ENCODE measurements at places on chromosomes 3 and 15. TPM values are rescaled to one million over a fixed set of nuclear protein-coding genes. Genes with fewer than 3 reads are reported as not detected.

DNA sequence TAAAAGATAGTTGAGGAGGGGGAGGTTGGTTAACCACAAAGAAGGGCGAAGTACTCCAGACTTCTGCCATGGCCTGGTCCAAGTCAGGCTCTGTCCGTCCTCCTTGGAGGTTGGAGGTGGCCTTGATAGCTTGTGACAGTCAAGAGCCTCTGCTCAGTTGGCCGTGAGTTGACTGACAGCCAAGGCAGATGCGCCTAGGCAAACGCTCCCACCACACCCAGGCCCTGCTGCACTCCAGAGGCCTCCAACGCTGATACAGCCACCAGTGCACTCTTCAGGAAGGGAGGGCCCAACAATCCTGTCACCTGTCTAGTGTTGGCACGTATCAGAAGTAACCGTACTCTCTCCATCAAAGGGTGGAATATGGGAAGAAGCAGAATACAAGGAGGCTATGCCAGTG is 9.3 kb downstream of the RBPMS2 start:
- H3K4me3 ChIP-seq: no peak overlapping the region
- H3K27ac ChIP-seq: no peak overlapping the region
- no peaks in the 10 kb centered on the region for H3K36me3 ChIP-seq
- no peaks in the 10 kb centered on the region for H3K4me1 ChIP-seq
- no peaks in the 10 kb centered on the region for H3K27me3 ChIP-seq
- DNase-seq: no peak

LSM3 gene
- 20.9 TPM for total RNA-seq

DNA sequence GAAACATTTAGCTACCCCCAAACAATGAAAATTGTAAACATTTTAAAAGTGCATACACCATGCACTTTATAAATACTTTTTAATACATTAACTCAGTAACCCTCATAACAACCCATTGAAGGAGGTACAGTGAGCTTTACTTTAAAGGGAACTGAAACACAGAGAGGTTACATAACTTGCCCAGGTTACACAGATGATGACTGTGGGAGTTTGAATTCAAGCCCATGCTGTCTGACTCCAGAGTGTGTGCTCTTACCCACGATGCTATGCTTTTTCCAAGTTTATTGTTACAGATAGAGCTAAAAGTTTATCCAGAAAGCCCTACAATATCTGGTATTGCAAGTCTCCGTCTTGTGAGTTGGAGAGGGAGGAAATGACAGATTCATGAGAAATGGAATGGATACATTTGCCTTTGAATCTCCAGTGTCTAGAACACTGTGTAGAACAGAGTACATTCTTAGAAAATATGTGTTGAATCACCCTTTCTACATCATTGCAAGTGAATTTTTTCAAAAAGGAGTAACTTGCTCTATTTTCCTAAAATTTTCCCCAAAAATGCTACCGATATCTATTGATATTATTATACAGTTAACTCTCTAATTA is 428.3 kb downstream of the NAALADL2 start:
- no peak overlapping the region for H3K4me3 ChIP-seq
- no peak overlapping the region for H3K27ac ChIP-seq
- H3K4me1 ChIP-seq: no peaks in the 10 kb centered on the region
- DNase-seq: no peak
- H3K27me3 ChIP-seq: no peaks in the 10 kb centered on the region
- no peaks in the 10 kb centered on the region for H3K36me3 ChIP-seq

- H3K27me3 ChIP-seq: no peaks in the 10 kb centered on the region
- H3K4me3 ChIP-seq: no peak overlapping the region
- H3K36me3 ChIP-seq: no peaks in the 10 kb centered on the region
- H3K4me1 ChIP-seq: peaks cover 12% of the 10 kb centered on the region
- no peak overlapping the region for H3K27ac ChIP-seq
- no peak for DNase-seq
These were observed 78.4 kb upstream of the OSTN start for GRCh38 chr3:191120447-191121298.

DNA sequence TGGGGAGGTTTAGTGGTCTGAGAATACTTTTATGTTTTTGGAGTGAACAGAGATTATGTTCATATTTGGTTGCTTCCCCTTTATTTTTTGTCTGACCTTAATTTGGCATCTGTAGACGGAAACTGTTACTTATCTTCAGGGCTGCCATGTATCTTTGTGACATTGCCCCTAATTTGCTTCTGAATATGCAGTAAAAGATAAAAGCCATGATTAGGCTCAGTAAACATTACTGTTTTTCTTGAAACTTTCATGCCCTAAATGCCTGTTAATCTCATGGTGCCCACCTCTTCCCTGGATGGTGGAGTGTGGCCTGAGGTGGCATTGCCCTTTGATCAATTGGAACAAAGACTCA is 106.7 kb downstream of the C3orf70 start:
- H3K27ac ChIP-seq: no peak overlapping the region
- no peak for DNase-seq
- H3K4me1 ChIP-seq: no peaks in the 10 kb centered on the region
- H3K36me3 ChIP-seq: no peaks in the 10 kb centered on the region
- H3K27me3 ChIP-seq: no peaks in the 10 kb centered on the region
- no peak overlapping the region for H3K4me3 ChIP-seq

DNA sequence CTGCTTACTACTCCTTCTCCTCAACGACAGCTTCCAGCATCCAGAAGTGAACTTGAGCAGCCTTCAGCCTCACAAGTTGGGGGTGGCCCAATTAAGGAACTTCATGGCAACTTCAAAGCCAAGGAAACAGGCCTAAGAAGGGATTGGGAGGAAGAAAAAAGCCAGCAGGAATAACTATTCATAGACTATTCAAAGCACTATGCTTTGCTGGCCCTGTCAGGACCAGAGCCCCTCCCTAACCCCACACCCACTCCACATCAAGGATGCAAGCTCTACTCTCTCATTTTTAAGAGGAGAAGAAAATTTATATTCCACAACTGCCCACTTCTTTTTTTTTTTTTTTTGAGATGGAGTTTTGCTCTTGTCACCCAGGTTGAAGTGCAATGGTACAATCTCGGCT is 10.0 kb upstream of the PRKAR2A start:
- H3K27me3 ChIP-seq: no peaks in the 10 kb centered on the region
- no peak overlapping the region for H3K27ac ChIP-seq
- no peak for DNase-seq
- H3K4me1 ChIP-seq: peaks cover 8% of the 10 kb centered on the region
- no peak overlapping the region for H3K4me3 ChIP-seq
- no peaks in the 10 kb centered on the region for H3K36me3 ChIP-seq

MST1 gene
- 2.7 TPM for total RNA-seq

OR5K2 gene
- not detected for total RNA-seq

- no peak overlapping the region for H3K27ac ChIP-seq
- H3K27me3 ChIP-seq: no peaks in the 10 kb centered on the region
- H3K4me3 ChIP-seq: no peak overlapping the region
- no peaks in the 10 kb centered on the region for H3K36me3 ChIP-seq
These were observed 89.5 kb upstream of the UBE2E2 start for GRCh38 chr3:23113455-23114171.

PTX3 gene
- 9.1 TPM for total RNA-seq

- H3K4me3 ChIP-seq: no peak overlapping the region
- peaks cover 13% of the 10 kb centered on the region for H3K4me1 ChIP-seq
- DNase-seq: no peak
These were observed 22.1 kb upstream of the HEG1 start for GRCh38 chr3:125077864-125078263.

FBXW12 gene
- 0.82 TPM for total RNA-seq

DNA sequence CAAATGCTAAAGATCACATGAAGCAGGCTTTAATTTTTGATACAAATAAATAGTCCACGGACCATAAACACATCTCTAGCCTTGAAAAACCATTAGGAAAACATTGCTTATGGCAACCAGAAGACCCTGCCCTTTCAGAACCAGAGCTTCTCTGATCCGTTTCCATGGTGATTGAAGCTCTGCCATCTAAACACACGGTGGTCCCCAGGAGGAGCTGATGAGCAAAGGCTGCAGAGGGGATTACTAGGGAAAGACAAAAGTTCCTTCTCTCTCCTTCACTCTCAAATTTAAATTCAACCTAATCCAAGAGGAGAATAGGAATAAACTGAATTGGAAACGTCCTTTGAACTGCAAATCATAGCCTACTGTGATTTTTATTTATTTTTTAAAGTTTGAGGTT is 122.0 kb upstream of the ATP10A start:
- H3K27me3 ChIP-seq: no peaks in the 10 kb centered on the region
- peak overlapping the region; percentile 26 for H3K4me3 ChIP-seq
- peak overlapping the region; percentile 56 for H3K27ac ChIP-seq
- H3K4me1 ChIP-seq: peaks cover 26% of the 10 kb centered on the region

GRCh38 chr3:146339349-146339748 is 88.4 kb upstream of the PLSCR4 start:
- no peak overlapping the region for H3K27ac ChIP-seq
- no peak overlapping the region for H3K4me3 ChIP-seq
- H3K36me3 ChIP-seq: no peaks in the 10 kb centered on the region
- no peak for DNase-seq
- no peaks in the 10 kb centered on the region for H3K27me3 ChIP-seq

IQCF5 gene
- not detected for total RNA-seq

GRCh38 chr3:128489674-128489926 is 3.4 kb downstream of the GATA2 start:
- no peak for DNase-seq
- peaks cover 100% of the 10 kb centered on the region for H3K27me3 ChIP-seq
- H3K4me1 ChIP-seq: peaks cover 51% of the 10 kb centered on the region
- no peaks in the 10 kb centered on the region for H3K36me3 ChIP-seq
- peak overlapping the region; percentile 42 for H3K4me3 ChIP-seq

DNA sequence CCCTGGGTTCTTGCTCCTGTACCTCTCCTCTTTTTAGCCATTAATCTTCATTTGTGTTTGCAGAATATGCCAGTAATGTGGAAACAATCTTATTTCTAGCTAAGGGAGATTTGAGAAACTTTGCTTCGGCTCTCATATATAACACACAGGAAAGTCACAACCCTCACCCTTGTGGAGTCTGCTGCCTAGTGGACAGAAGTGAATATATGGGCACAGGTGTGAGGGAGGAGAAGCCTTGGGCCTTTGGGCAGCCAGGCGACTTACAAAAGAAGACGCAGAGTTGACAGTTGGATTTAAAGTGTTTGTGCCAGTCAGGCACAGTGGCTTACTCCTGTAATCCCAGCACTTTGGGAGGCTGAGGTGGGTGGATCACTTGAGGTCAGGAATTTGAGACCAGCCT is 181.8 kb upstream of the TBL1XR1 start:
- DNase-seq: no peak
- H3K36me3 ChIP-seq: no peaks in the 10 kb centered on the region
- H3K27me3 ChIP-seq: no peaks in the 10 kb centered on the region
- no peak overlapping the region for H3K4me3 ChIP-seq

DNA sequence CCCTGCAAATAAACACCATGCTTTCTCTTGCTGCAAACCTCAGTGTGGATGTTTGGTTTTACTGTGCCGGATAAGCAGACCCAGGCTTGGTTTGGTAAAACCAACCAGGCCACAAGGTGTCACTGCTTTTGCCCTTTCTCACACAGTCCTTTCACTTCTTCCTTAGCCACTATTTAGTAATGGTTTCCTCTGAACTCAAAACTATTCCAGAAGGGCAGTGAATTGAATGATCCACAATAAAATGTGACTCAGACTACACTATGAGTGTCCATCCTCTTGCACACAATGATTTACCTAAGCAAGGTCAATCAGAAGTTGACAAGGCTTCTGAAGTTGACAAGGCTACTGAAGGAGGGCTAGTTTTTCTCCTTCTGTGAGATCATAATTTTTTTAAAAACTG is 552.4 kb upstream of the CCDC54 start:
- H3K36me3 ChIP-seq: no peaks in the 10 kb centered on the region
- no peak overlapping the region for H3K4me3 ChIP-seq
- H3K27me3 ChIP-seq: no peaks in the 10 kb centered on the region
- DNase-seq: peak; percentile 47
- peak overlapping the region; percentile 77 for H3K27ac ChIP-seq

DNA sequence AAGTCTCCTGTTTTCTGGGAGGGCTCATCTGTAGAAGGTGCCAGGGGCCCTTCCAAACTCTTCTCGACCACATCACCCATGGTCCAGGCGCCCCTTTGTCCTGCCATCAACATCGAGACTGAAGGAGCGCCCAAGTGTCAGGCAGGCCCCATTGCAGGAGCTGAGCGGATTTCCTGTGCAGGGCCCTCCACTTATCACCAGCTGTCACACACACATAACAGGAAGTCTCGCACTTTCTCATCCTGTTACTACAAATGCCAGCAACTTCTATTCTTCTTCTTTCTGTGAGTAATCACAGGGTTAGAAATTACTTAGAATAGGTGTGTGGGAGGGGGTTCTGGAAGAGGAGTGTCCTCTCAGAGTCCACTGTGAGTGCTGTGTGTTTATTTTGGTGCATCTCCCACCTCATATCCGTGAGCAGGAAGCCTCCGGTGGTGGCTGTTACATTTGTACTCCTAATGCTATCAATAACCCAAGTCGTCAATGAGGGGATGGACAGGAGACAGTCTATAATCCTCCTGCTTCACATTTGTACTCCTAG is at the start of gene KLHL6:
TSS of gene KLHL6 (minus strand) at position 166 of the 541 bp plus-strand sequence. CDS start at position 113, 53 bp downstream.
- H3K36me3 ChIP-seq: no peaks in the 10 kb centered on the region
- no peaks in the 10 kb centered on the region for H3K4me1 ChIP-seq
- H3K27ac ChIP-seq: no peak within 1 kb of the TSS
- H3K4me3 ChIP-seq: no peak within 1 kb of the TSS
- H3K27me3 ChIP-seq: no peaks in the 10 kb centered on the region

DNA sequence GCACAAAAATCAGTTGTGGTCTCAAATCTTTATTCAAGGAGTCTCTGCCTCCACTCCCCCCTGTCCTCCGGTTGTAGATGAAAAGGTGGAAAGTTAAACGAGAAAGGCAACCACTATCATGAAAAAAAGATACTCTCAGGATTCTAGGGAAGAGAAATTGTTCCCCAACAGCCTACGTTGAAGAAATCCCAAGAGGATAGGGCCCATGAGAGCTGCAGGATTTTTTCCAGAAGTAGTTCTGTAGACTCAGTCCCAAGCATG is 14.3 kb downstream of the ZIC1 start:
- H3K4me3 ChIP-seq: peak overlapping the region; percentile 32
- H3K27me3 ChIP-seq: peaks cover 100% of the 10 kb centered on the region
- no peak for DNase-seq
- H3K27ac ChIP-seq: no peak overlapping the region
- H3K4me1 ChIP-seq: peaks cover 17% of the 10 kb centered on the region

NRG4 gene
- total RNA-seq: 0.06 TPM

- no peaks in the 10 kb centered on the region for H3K4me1 ChIP-seq
- no peaks in the 10 kb centered on the region for H3K27me3 ChIP-seq
- DNase-seq: no peak
- no peaks in the 10 kb centered on the region for H3K36me3 ChIP-seq
These were observed 142.6 kb upstream of the CFAP20DC start for GRCh38 chr3:59192473-59192872.

- H3K4me3 ChIP-seq: no peak overlapping the region
- no peaks in the 10 kb centered on the region for H3K27me3 ChIP-seq
- no peaks in the 10 kb centered on the region for H3K36me3 ChIP-seq
- no peak overlapping the region for H3K27ac ChIP-seq
- DNase-seq: no peak
These were observed 81.5 kb downstream of the MB21D2 start for GRCh38 chr3:192835818-192836815.

DNA sequence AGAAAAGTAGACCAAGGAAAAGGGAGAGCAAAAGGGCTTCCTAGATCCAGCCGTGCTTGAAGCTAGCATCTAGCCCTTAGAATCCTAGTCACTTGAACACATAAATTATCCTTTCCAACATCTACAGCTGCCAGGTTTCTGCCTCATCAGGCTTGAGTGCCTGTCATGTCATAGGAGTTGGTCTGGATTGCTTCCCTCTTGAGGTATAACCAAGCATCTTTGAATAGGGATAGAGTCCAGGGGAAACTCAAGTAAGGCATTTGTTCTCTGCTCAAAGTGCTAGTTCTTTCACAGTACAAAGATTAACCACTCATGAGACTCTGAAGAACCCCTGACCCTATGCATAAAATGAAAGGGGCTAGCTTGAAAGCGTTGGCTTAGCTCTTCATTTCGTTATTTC is 72.3 kb downstream of the SLCO3A1 start:
- no peak overlapping the region for H3K27ac ChIP-seq
- DNase-seq: no peak
- no peaks in the 10 kb centered on the region for H3K36me3 ChIP-seq
- H3K4me1 ChIP-seq: peaks cover 26% of the 10 kb centered on the region
